ENCODE measurements at places on chromosomes 11 and 22. TPM values are rescaled to one million over a fixed set of nuclear protein-coding genes. Genes with fewer than 3 reads are reported as not detected.

PTGDR2 gene
- total RNA-seq = 0.10 TPM

DHCR7 gene
- total RNA-seq = 106 TPM

TRPC6 gene
- not detected for total RNA-seq

CBX7 gene
- 13.8 TPM for total RNA-seq

GRCh38 chr22:25896098-25896497 lies 154.1 kb downstream of the MYO18B start:
- H3K4me1 ChIP-seq = no peaks in the 10 kb centered on the region
- DNase-seq = no peak
- H3K27me3 ChIP-seq = peaks cover 4% of the 10 kb centered on the region
- no peak overlapping the region for H3K4me3 ChIP-seq
- H3K27ac ChIP-seq = no peak overlapping the region
- H3K36me3 ChIP-seq = no peaks in the 10 kb centered on the region

NUDT8 gene
- total RNA-seq = 18.5 TPM

DNA sequence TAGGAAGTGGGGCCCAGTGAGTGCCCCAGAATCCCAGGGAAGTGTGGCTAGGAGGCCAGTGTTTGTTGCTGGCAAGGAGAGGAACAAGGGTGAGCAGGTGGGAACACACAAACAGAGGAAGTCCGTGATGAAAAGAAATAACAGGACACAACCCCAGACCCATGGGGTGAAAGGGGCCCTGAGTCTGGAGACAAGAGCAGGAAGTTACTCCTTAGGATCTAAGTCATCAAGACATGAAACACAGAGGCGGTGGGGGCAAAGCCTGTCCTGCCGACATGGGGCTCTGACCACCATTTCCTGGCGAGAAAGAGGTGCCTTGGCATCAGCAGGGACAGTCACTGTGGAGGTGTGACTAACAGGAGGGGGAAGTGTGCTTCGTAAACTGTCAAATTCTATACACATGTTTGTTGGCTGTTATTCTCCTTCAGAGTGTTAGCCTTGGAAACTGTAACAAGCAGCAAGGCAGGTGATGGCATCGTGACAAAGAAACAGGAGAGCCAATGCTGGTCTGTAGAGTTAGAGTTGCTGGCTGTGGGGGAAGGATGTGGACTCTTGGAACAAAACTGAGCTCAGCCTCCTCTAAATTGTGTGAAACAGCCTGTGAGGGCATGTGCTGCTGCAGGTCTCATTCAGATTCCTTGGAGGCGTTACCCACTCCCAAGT lies 21.7 kb downstream of the CHST1 start:
- H3K27ac ChIP-seq = no peak overlapping the region
- no peaks in the 10 kb centered on the region for H3K36me3 ChIP-seq
- H3K4me1 ChIP-seq = no peaks in the 10 kb centered on the region
- H3K27me3 ChIP-seq = peaks cover 6% of the 10 kb centered on the region
- no peak overlapping the region for H3K4me3 ChIP-seq

DNA sequence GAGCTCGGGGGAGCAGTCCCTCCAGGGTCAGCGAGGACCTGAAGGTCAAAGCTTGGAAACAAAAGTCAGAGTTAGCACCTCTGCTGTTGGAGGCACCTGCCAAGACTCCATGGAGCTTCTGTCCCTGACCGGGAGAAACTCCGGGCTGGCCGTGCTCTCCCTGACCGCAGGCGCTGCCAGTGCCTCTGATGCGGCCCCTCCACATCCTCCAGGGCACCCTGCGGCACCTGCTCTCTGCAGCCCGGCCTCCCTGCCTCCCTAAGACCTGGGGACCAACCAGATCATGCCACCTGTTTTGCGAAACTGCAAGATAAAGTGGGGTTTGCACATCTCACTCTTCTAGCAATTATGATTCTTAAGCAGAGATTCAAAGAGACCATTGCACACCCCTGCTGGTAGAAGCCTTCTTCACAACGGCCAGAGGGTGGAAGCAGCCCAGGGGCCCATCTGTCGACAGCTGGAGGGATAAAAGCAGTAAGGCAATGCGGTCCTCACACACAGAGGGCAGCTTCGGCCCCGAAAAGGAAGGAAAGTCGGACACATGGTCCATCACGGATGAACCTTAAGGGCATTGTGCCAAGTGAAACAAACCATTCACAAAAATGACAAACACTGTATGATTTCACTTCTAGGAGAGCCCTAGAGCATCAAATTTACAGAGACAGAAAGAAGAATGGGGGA lies 477.1 kb downstream of the BRD1 start:
- DNase-seq = no peak
- no peak overlapping the region for H3K27ac ChIP-seq
- H3K4me1 ChIP-seq = no peaks in the 10 kb centered on the region
- no peaks in the 10 kb centered on the region for H3K36me3 ChIP-seq
- no peak overlapping the region for H3K4me3 ChIP-seq

ZNF70 gene
- total RNA-seq = 2.1 TPM

CTSW gene
- 7.4 TPM for total RNA-seq

- H3K4me3 ChIP-seq = no peak overlapping the region
- no peaks in the 10 kb centered on the region for H3K27me3 ChIP-seq
- H3K36me3 ChIP-seq = peaks cover 46% of the 10 kb centered on the region
- no peaks in the 10 kb centered on the region for H3K4me1 ChIP-seq
- no peak overlapping the region for H3K27ac ChIP-seq
These were observed 71.0 kb downstream of the DKK3 start for GRCh38 chr11:11937433-11937832.

Data from activated T-helper 1 cell treated with anti-CD3 and anti-CD28 coated beads, Interleukin-12 subunit alpha, Interleukin-12 subunit beta, Interleukin-2, Interleukin-4 antibody, amounts not matched to agents 30 ng/mL and 10 ng/mL and 1 ng/mL, durations not matched to agents 14 hours and 24 hours and 36 hours (primary cell).